Muscle of leg (tissue), 16 donors: ENCODE measurements at places on chromosomes 1 and 21. TPM values are rescaled to one million over a fixed set of nuclear protein-coding genes. Genes with fewer than 3 reads are reported as not detected.
A peak's percentile ranks its signal among the peaks of the same experiment; 100 is the strongest.

DNA sequence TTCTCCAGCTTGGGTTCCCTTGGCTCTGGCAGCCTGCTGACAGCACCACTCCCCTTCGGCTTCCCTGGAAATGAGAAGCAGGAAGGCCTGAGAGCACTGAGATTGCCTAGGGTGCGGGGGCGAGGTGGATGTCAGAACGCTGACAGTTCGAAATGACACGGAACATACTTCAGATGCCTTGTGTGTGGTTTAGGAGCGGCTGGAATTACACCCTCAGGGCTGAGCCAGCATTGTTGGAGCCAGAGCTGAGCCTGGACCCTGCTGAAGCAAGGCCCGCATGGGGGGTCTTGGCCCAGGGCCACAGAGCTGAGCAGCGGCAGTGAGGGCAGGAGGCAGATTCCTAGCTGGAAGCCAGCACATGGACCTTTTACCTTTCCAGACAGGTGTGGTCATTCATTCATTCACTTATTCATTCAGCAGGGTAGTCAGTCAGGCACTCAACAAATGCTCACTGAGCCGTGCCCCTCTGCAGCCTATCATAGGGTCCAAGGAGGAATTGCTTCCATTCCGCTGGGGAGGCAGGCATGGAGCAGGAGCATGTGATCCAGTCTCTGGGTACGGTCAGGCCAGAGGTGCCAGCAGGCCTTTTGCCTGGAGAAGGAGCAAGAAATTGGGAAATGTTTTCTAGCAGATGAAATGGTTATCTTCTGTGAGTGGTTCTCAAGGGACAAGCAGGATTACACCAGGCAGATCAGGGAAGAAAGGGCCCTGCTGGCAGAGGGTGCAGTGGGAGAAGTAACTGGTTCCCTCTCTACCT is 6.6 kb upstream of the FOXE3 start:
- no peaks in the 10 kb centered on the region for H3K36me3 ChIP-seq
- peaks cover 13% of the 10 kb centered on the region for H3K4me1 ChIP-seq
- H3K27me3 ChIP-seq, result peaks cover 35% of the 10 kb centered on the region
- no peak overlapping the region for H3K27ac ChIP-seq
- peak; percentile 34 for DNase-seq

- no peak overlapping the region for H3K27ac ChIP-seq
- H3K4me3 ChIP-seq, result no peak overlapping the region
- no peak for DNase-seq
- H3K4me1 ChIP-seq, result no peaks in the 10 kb centered on the region
Measured at GRCh38 chr1:31259746-31260145, 20.1 kb upstream of the NKAIN1 start.

DNA sequence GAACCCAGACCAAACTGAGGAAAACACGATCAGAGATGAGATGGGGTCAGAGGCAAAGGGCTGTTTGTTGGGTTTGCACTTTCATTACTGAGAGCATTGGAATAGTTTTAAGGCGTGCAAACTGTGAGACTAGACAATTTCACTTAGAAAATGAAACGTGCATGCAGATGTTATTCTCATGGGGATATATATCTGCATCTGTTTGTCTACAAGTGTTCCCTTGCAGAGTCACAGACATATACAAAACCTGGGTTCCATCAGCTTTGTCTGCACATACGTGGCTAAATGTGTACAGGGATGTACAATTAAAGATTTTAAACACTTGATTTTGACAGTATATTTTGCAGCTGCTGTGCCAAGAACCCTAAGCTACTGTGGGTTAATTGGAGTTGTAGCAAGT is 355.4 kb downstream of the KIF26B start:
- H3K27me3 ChIP-seq, result no peaks in the 10 kb centered on the region
- no peak overlapping the region for H3K4me3 ChIP-seq
- peaks cover 4% of the 10 kb centered on the region for H3K4me1 ChIP-seq
- DNase-seq, result peak; percentile 36
- no peak overlapping the region for H3K27ac ChIP-seq

The CRP gene
- polyA plus RNA-seq, result not detected

The KCNE2 gene
- 0.71 TPM for polyA plus RNA-seq

The HIVEP3 gene
- 3.7 TPM for polyA plus RNA-seq

The RGS7 gene
- not detected for polyA plus RNA-seq
